ENCODE measurements at places on chromosomes 3 and 15.

- DNase-seq: no peak
These were observed 14.0 kb downstream of the ITPR1 start for GRCh38 chr3:4507024-4507596.

GRCh38 chr3:116483135-116483534 lies 37.8 kb upstream of the LSAMP start:
- no peak for DNase-seq

GRCh38 chr3:79473993-79474392 lies 293.8 kb downstream of the ROBO1 start:
- no peak for DNase-seq

GRCh38 chr3:151599103-151599672 lies 134.5 kb upstream of the AADACL2 start:
- DNase-seq: no peak

DNA sequence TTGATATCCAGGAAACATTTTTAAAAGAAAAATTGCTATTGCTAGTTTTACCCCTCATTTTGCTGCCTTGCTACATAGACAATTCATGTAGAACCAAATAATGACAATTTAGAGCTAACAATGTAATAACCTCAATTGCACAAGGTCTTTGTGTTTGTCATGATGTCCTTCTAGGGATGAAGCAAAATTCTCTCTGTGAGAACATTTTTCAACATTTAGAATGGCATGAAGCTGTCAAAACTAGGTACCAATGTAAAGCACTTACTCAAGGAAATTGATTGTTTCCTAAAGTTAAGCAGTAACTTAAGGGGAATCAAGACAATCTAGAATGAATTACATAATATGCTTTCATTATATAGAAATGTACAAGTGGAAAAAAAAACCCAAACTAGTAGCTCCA lies 7.9 kb upstream of the FGF7 start:
- DNase-seq: no peak

DNA sequence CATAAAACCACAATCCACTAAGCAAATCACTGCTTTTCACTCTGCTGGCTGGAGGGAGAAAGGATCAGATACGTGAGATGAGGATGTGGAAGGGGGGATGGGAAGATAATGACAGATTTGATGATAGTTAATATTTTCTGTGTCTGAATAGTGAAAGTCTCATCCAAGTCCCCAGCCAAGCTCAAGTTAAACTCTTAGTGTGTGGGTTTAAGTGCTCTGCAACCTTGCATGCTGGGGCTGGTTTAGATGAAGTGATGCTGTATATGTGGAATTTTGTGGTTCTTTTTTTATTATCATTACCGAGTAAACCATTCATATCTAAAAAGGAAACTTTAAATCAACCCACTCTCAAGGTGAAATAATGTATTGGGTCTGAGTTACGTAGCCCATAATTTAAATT lies 111.0 kb downstream of the TPRG1 start:
- DNase-seq: no peak

GRCh38 chr3:128423525-128424147 lies 43.1 kb downstream of the DNAJB8 start:
- DNase-seq: no peak

DNA sequence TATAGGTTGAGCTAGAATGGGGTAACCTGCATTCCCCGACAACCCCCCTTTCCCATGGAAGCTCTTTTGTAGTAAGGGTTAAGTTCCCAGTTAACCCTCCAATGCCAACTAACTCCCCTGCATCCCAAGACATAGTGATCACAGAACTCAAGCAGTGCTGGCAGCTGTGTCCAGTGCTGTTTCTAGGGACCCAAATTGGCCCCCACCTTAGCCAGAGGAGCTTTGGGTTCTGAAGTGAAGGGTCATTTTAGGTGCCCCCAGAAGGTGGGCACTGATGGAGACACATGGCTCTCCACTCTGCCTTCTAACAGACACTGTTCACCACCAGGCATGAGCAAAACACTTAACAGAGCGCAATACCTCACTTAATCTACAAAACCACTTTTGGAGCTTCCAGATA lies 7.1 kb downstream of the FBXL22 start:
- no peak for DNase-seq

DNA sequence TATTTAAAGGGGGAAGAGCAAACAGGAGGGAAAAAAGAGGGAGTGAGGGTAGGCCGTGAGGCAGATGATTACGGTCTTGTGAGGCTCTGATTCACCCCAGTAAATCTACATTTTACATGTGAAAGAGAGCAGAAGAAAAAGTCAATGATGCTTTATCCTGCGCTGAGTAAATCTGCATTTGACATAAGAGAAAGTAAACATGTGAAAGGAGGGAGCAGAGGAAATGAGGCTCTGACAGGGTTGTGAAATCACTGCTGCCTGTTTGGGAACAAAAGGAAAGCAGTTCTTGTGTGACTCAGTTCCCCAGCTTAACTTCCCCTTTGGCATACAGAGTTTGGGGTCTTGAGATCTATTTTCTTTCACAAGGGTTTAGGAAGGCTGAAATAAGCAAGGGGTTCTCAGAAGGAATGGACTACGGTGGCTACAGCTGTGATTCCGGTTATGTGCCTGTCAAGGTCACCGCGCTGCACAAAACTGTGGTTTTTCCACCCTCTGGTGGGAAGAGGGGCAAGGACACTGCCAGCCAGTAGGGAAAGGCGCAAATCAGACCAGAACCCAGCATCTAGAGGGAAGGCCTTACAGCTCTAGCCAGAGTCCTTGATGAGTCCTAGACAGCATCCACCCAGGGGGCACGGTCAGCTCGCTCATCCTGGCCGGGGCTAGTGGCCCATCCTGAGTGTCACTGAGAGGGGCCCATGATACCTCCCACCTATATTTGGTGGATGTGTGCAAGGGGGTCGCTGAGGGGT lies 18.9 kb upstream of the HCN4 start:
- no peak for DNase-seq

DNA sequence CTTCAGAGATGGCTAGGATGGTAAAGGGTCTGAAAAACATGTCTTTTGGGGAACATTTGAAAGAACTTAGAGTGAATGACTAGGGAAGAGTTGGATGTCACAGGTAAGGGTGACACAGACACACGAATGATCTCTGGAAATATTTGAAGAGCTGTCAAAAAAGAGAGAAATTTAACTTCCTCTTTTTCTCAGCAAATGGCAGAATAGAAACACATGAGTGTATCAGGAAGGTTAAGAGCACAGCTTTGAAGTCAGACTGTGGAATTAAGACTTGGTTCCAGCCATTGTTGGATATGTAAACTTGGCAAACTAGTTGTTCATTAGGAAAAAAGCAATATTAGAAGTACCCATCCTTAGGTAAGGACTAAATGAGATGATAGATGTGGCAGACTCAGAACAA lies 117.7 kb downstream of the IMPG2 start:
- DNase-seq: no peak

DNA sequence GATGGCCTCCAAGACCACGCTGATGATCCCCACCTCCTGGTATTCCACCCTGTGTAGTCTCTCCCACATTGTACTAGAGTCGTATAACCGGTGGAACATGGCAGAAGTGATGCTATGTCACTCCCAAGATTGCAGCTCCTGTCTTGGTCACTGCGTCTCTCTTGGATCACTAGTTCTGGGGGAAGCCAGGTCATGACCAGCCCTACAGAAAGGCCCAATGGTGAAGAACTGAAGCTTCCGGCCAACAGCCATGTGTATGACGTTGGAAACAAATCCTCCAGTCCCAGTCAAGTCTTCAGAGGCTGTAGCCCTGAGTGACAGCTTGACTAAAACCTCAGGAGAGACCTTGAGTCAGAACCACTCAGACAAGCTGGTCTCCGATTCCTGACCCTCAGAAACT lies 61.9 kb upstream of the FNDC3B start:
- DNase-seq: no peak

- DNase-seq: no peak
These were observed at the start of gene ZNF710 for GRCh38 chr15:90001062-90001682. ZNF710 (plus strand) TSS chr15:90001324; CDS start chr15:90067138, 65,814 bp downstream.

GRCh38 chr3:101643861-101644613 lies 32.9 kb downstream of the ZBTB11 start:
- no peak for DNase-seq

GRCh38 chr3:183944775-183945174 lies 60.1 kb upstream of the PARL start:
- no peak for DNase-seq

- no peak for DNase-seq
These were observed 38.2 kb downstream of the KLHL25 start for GRCh38 chr15:85756411-85757072.

DNA sequence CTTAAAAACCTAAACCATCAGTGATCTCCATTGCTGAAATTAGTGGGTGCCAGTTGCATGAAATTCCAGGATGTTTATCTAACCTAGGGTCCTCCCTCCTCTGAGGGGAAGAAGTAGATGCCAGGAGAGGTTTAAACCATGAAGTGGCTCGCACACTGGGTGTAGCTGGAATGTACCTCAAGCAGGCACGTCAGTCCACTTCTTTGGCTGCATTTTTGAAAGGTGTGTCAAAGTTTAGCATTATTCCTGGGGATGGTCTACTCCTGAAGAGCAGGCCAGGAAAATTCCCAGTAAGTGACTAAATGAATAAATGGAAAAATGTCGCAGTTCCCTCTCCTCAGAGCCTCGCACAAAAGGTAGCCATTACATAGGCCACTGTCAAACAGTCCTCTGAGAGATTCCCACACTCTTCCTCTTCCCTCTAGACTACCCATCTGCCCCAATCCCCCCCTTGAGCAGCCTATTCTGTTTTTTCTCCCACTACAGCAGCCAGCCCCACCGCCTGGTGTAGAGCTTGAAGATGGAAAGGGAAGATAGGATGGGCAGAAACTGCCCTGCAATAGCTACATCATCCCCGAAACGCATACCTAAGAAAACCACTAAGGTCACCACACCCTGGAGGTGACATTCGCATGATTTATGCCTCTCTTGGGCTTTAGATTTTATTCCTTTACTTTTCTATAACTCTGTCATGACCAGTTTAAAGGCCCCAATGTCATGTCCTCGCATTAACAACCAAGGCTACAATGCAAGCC lies 655 bp upstream of the TMOD3 start:
- DNase-seq: no peak

GRCh38 chr3:12325586-12326515 lies 37.0 kb downstream of the PPARG start:
- no peak for DNase-seq

- no peak for DNase-seq
These were observed 148.7 kb downstream of the TPRG1 start for GRCh38 chr3:189320511-189320910.

- DNase-seq: no peak
These were observed 462.0 kb downstream of the PDCD6IP start for GRCh38 chr3:34260271-34261000.

- no peak for DNase-seq
These were observed 33.5 kb upstream of the MFSD1 start for GRCh38 chr3:158768361-158768787.

GRCh38 chr3:20173844-20174410 lies 12.1 kb downstream of the SGO1 start:
- DNase-seq: no peak

DNA sequence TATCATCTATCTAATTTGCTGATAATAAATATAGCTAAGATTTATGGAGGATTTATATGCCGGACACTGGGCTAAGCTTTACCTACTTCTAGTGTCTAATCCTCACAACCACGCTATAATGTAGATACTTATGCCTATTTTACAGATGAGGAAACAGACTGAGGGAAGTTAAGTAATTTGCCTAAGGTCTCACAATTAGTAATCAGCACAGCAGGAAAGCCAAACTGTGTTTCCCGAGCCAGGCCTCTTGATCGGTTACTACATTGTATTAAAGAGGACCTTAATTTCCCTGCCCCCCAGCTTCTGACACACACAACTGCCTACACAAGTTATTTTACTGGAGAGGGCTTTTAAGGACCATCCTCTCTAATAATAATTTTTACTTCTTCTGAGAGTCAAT lies 40.9 kb downstream of the ONECUT1 start:
- no peak for DNase-seq

GRCh38 chr3:61058836-61059235 lies 192.4 kb downstream of the FHIT start:
- no peak for DNase-seq

DNA sequence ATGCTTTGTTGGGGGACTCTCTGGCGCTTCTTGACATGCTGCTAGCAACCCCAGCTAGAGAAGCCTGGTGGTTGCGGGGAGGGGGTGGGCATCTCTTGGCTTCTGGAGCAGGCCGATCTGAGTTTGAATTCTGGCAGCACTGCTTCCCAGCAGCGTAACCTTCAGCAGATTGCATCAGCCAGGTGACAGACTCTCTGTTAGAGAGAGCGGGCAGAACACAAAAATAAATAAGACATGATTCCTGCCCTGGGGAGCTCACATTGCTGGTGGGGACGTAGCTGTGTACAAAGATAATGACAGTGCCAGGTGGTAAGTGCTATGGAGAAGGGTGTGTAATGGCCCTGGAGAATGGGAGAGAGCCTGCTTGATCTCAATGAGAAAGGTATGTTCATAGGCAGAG lies 87.4 kb downstream of the THSD4 start:
- no peak for DNase-seq

DNA sequence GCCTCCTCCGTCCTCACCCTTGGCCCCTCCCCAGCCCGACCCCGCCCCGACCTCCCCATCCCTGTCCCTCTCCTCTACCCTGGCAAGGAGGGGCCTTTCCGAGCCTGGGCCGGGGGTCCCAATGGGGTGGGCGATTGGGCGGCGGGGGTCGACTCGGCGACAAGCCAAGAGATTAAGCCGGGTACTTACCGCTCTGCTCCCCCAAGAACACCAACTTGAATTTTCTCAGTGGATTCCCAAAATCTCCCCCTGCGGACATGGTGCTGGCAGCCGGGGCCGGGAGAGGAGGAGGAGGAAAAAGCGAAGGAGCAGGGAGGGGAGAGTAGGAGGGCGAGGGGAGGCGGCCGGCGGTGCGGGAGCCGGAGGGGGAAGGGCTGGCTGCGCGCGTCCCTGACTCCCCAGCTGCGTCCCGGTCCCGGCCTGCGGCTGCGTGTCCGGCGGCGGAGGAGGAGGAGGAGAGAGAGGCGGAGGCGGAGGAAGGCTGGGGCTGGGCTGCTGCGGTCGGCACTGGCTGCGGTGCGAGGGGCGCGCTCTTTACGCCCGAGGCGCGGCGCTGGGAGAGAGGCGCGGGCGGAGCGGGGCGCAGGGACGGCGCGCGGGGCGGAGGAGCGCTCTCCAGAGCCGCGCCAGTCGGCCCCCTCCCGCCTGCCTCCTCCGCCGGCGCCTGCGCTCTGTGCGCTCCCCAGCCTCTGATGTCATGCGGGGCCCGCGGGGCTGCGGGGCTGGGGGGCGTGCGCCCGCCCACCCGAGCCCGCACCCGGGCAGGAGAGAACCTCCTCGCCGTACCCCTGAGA lies at the start of gene RAB6B:
RAB6B (minus strand) TSS at position 675 of the 794 bp plus-strand sequence; CDS start at position 259, 416 bp downstream.
- no peak for DNase-seq

DNA sequence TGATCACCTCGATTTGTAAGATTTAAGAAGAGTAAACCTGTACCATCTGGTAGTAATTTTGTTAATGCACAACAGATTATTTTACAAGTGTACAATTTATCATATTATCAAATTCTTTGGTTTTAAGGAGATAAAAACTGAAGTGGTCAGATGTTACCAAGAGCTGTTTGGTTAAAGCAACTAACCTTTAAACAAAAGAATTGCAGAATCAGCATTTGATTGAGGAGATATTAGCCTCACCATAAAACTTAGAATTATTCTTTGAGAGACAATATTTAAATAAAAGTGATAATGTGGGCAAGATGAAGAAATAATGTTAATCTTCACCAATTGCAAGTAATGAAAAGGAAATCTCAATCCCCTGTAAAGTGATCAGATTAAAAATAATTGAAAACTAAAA lies 1034.9 kb downstream of the ROBO1 start:
- no peak for DNase-seq

Measured in stimulated activated CD8-positive, alpha-beta memory T cell treated with anti-CD3 and anti-CD28 coated beads, Interleukin-4, amount 100 ng/mL, for 4 hours (primary cell).